Midbrain (tissue), 1 donor: ENCODE measurements at places on chromosomes 6 and 20.

DNA sequence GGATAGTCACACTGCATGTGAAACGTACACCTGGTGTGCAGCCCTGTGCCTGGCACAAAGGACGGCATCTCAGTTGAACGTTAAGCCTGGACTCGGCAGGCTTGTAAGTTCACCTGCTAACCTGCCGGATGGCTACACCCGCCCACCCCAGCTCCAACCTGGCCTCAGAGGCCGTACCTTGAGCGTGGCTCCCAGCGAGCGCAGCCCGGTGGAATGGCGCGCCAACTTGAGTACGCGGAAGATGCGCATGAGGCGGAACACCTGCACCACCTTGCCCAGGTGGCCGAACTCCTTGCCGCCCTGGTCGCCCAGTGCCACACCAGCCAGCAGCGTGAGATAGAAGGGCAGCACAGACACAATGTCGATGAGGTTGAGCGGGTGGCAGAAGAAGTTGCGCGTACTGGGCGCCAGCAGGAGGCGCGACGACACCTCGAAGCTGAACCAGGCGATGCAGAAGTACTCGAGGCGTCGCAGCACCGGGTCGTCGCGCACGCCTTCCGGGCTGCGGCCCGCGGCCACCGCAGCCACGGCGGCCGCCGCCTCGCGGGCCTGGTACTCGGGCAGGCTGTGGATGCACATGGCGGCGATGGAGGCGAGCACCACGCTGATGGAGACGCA is 3.3 kb downstream of the KCNS1 start:
- no peak for DNase-seq

GRCh38 chr20:58989196-58989595 is 8.1 kb downstream of the NELFCD start:
- DNase-seq: no peak

- DNase-seq: no peak
Measured at GRCh38 chr6:168221000-168221399, 98.6 kb downstream of the DACT2 start.

GRCh38 chr6:78999737-79000136 is 78.3 kb downstream of the PHIP start:
- DNase-seq: no peak

DNA sequence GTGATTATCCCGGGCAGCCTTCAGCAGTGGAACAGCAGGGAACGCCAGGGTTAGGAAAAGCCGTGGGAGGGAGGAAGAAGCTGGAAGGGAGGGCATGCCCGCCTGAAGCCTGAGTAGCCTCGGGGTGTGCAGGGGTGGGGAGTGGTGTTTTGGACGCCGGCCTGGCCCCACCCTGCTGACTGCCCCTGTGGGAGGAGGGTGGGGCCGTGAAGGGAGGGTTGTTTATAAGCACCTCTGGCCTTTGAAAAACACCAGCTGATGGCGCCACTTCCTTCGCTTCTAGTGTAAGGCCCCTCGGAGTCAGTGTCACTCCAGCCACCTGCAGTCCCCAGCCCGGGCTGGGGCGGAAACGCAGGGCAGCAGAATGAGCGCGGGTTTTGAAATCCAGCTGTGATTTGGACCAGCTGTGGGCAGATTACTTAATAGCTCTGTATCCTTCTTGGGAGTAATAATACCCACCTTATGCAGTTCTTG is 52.8 kb upstream of the BMP6 start:
- DNase-seq: no peak

GRCh38 chr6:21612067-21612745 is 18.7 kb downstream of the SOX4 start:
- DNase-seq: no peak

GRCh38 chr6:43457643-43458042 is 2.3 kb upstream of the DLK2 start:
- DNase-seq: no peak
